ENCODE measurements at places on chromosomes 1 and 21.

DNA sequence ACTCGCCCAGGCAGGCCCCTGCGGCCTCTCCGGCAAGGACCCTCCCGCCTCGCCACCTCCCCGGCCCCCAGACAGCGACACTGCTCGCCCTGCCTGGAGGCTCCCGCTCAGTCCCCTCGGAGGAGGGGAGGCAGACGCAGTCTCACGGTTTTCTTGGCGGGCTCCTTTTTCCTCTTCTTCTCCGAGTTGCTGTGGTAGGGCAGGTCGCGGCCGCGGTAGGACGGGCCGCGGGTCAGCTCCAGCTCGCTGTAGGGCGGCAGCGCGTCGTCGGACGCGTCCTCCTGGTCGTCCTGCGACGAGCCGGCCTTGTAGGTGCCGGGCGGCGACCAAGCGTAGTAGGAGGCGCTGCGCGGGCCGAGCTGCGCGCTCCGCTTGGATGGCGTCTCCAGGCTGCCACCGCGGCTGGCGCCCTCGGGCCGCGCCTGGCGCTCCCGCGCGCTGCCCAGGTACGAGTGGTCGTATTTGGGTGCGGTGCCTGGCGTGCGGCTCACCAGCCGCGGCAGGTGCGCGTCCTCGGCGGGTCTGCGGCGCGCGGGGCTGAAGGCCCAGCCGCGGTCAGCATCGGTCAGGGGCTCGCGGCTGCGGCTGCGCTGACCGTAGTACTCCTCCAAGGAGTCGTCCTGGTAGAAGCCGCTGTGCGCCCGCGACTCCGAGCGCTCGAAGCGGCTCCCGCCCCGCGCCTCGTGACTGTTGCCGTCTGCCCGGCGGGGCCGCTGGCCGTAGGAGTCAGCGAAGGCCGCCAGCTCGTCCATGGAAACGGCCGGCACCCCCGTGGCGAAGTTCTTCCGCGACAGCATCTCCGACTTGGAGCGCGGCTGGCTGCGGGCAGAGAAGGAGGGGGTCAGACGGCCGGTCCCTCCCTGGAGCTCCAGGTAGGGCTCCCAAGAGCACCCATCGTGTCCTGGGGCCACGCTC is 44.8 kb upstream of the TADA1 start:
- DNase-seq = no peak

DNA sequence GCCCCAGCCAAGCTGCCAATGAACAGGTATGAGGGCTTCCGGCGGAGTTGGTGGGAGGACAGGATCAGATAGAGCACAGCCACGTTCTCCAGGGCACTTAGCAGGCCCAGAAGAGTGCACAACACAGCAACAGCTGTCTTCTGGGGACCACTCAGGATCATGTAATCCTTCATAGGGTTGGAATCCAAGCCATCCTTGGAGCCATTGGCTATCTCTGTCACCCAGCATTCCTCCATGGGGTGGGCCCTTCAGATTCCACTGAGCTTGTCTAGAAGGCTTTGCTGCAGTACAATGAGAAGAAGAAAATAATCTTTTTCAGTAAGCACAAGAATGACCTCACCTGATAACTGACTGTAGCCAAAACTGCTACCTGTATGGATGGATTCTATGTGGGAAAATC is 7.3 kb upstream of the FUCA1 start:
- no peak for DNase-seq

GRCh38 chr1:194570476-194570875 is 1384.1 kb upstream of the B3GALT2 start:
- DNase-seq = peak; percentile 21

GRCh38 chr1:177585302-177586220 is 384.3 kb downstream of the SEC16B start:
- DNase-seq = no peak

DNA sequence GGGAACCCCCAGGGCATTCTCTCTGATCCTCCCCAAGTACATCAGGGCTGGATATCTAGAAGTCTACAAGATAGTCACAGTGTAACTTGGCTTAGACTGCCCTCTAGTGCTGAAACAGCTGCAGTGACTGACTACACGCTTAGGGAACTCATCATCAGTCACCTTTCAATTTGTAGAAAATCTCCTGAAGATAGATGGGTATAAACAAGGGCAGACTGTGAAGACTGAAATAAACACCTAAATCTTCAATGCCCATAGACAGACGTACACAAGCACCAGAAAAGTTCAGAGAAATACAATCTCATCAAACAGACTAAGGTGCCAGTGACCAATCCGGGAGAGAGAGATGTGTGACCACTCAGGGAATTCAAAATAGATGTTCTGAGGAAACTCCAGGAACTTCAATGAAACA is 46.6 kb downstream of the PACC1 start:
- DNase-seq = peak; percentile 25

DNA sequence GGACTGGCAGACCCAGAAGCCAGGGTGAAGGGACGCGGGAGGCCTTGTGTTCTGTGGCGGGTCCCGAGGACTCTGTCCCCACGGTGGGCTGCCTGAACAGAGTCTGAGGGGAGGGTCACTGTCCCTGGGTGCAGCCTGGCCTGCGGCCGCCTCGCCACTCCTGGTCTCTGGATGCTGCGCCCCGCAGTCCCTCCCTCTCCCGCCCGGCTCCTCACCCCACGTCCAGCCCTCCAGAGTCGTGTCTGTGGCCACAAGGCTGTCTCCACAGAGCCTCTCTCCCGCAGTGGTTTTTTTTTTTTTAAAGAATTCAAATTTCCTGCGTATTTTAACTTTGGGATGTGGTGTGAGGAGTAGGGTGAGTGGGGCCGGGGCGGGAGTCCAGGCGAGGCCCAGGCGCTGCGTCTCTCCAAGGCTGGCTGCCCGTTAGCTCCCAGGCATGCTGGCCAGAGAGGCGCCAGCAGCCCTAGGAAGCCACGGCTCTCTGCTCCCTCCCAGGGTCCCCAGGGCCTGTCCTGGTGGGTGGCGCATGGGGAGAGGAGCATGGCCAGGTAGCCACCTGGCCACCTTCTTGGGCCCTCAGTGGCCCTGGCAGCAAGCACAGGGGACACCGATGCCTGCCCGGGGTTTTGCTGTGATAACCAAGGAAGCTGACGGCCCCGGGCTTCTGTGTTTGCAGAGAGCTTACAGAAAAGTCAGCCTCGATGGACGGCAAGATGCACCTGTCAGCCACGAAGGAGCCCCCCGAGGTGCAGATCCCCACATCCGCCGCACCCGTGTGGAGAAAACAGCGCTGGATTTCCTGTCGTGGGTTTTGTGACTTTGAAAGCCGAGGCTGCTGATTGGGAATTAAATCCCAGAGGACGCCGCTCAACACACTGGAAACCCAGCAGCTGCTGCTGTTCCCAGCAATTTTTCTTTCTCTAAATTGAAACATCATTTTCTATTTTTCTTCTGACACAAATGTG is 72.8 kb downstream of the MORN1 start:
- DNase-seq = no peak

DNA sequence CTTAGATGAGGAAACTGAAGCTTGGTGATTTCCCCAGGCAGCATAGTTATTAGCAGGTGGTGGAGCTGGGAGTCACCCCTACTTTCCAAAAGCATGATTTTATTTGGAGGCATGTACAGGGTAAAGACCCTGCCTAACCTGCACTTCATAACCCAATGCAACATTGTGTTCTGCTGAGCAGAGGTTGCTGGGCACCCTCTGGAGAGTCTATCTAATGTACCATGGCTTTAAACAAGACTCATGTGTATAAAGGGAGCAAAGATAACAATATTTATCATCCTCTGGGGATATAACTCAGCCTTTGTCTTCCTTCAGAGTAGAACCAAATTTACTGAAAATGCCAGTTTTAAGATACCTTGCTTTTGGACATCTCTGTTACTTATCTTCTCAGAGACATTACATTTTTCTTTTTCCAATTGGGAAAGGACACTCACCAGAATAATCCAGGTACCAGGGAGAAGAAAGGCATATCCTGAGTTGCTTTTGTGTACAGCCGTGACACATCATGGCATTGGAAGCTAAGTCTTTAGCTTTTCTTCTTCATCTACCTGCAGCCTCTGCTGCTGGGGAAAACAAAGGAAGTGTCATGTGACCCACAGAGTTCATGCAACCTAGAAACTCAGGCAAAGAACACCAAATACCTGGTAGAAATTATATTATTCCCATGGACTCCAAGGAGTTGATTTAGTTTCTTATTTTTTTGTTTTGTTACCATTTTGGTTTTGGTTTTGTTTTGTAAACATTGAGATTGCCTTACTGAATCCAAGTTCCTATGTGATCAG is 39.6 kb downstream of the ELAVL4 start:
- DNase-seq = no peak

DNA sequence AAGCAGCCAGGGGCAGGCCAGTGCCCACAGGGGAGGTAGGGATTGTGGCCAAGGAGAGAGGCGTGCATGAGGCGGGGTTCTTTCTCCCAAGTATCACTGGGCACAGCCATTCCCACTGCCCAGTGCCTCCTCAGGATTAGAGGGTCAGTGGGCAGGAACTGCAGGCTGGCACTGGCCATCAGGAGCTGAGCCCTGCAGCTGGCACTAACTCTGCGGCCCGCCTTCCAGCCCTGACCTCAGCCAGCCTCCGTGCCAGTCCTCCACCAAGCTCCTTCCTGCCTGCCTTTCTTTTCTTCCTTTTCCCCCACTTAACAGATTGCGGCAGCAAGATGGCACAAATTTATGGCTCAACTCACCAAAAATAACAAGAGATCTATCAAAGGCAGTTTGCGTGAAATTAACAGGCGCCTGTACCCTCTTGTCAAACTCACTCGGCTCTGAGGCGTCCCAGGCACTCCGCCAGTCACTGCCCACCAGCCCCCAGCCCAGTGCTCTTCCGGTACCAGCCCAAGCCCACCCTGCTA is 11.1 kb downstream of the ADGRB2 start:
- DNase-seq = no peak

DNA sequence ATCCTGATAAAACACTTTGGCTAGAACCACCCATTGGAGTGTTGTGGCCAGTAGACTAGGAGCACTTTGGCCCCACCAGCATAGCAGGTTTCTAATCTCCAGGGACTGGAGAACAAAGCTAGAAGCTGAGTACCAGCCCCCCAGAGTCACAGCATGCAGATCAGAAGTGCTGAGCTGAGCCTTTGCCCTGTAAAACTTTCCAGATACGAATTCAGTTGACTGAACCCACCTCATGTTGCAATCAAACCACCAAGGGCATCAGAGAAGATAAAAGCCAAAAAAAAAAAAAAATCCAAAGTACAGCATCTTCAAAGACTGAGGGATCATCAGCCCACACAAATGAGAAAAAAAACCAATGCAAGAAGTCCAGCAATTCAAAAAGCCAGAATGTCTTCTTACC is 8.7 kb upstream of the CD53 start:
- DNase-seq = no peak

DNA sequence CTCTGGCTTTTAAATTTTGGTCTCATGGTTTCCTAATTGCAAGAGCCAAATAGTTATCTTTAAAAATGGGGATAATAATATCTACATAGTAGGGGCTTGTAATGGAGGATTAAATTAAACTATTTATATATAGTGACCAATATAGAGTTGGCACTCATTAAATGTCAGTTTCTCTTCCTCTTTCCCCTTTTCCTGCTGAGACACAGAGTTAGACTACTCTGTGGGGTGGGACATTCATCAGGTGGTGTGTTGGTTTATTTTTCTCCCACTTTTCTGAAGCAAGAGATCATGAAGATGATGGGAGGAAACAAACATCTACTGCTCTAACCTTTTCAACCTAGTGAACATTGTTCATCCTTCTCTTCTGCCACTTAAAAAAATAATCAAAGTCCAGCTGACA is 17.3 kb upstream of the RAP1A start:
- no peak for DNase-seq

GRCh38 chr1:29197590-29197924 is 15.9 kb upstream of the SRSF4 start:
- no peak for DNase-seq

DNA sequence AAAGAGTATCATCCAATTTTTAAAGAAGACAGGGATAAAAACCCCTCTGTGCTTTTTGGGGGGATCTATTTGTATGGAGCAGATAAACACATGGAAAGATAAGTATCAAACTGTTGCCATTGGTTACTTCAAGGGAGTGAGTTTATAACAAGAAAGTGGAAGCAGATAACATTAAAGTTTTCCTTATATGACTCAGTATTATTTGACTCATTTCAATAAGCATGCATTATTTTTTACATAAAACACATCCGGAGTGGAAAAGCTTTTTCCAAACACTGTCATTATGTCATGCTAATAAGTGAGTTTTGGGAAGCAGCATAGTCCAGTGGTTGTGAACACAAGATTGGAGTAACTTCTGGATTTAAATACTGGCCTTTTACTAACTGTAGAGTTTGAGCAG is 452.2 kb downstream of the LTN1 start:
- DNase-seq = no peak

DNA sequence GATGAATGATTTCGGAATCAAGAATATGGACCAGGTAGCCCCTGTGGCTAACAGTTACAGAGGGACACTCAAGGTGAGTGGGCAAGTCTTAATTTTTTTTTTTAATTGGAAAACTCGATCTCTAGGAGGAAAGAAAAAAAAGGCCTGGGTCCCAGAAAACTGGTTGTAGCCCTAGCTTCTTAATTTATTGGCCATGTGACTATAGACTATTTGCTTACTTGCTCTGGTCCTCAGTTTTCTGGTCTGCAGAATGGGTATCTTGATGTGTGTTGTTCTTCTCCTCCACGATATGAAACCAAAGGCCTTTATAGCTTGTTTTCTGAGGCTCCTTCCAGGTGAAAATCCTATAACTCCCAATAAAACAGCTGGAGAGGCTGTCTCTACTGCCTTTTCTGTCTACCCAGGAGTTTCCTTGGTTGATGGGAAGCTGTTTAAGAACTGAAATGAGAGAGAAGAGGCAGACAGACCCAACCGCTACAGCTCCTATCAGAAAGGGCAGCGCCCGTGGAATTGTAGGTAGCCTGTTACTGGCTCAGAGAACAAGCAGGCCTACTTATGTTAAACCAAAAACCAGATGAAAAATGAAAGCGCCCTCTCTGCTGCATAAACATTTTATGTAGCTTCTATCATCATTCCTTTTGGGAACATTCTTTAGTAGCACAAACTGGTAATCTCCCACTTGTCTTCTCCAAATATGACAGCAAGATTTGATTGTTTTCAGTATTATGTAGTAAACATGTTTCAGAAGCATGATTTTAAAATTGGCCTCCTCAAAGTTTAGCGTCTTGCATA is 4.5 kb downstream of the ETS2 start:
- no peak for DNase-seq

DNA sequence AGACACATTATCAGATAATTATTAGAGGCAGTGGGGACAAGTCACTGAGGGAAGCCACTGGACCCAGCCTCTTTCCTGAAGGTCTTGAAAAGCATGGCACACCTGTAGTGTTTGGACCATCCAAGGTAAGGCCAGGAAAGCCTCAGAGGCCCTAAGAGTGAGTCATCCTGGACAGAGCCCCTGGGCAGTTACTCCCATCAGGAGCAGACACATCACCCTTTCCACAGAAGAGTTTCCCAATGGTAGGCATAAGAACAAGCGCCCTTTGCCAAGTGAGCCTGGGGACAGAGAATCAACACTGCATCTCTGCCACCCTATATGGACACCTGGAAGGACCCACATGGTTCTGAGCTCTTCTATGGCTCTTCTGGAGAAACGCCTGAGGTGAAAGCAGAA is 136.0 kb downstream of the PLXNA2 start:
- no peak for DNase-seq
